ENCODE measurements at places on chromosomes 6 and 20.

DNA sequence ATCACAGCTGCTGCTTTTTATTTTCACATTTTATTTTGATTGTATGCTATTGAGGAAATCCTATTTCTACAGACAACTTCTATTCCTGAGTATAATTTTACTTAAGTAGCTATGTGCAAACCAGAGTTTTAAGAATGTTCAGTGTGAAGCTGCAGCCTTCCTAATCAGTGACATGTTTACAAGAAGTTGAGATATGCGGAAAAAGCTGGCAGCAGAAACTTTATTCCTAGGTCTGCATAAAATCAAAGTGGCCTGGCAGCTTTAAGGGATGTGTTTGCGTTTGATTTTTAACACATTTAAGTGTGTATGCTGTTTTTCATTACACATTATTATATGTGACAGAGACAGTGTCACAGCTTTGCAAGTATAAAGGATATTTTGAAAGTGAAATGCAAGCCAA is 26.3 kb downstream of the MAPK14 start:
- no peak for DNase-seq

GRCh38 chr6:155301867-155302266 is 12.4 kb downstream of the TFB1M start:
- DNase-seq: no peak

DNA sequence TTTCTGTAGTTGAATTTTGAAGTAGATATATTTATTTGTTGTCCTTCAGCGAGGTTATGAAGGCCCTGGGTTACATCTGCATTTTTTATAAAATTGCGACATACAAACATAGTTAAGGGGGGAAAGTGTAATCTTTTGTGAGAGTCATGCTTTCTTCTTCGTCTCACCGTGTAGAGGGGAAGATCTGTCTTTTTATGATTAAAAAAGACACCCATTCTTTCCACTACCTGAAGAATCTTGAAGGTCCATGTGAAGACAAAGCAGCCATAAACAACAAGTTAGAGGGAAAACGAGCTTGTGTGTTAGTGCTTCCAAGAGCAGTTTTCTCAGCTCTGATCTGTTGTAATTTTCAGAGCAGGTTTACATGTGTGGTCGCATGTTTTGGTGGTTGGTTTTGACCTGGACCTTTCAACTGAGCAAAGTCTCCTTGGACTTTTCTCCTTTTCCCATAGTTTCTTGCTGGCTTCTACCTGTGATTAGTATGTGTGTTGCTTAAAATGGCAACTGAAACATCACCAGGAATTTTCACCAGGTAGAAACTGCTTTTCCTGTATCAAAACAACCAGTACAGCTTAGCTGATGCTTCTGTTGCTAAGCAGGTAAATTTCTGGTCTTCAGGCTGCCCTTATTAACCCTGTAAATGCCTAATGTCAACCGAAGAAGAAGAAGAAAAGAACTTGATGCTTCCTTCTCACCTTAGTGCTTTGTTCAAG is 37.3 kb downstream of the RREB1 start:
- DNase-seq: no peak

DNA sequence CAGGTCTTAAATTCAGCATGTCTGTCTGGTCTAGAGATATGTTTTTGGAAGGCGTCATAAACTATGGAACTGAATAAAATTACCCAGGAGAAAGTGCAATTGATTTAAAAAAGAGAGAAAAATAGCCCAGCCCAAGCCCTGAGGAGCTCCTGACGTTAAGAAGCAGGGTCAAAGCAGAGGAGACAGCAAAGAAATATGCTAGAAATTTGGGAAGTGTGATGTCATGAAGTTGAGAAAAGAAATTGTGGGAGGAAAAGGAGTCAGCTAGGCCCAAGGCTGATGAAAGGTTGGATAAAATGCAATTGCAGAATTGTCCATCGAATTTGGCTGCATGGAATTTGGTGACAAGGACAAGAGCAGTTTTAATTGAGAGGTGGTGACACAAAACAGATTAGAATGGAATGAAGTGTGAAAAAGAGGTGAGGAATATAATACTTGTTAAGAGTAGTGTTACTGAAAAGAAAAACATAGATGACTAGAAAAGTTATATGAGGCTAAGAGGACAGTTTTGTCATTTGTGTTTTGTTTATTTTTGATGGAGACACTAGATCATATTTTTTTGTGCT is 381.6 kb downstream of the LAMA2 start:
- no peak for DNase-seq

DNA sequence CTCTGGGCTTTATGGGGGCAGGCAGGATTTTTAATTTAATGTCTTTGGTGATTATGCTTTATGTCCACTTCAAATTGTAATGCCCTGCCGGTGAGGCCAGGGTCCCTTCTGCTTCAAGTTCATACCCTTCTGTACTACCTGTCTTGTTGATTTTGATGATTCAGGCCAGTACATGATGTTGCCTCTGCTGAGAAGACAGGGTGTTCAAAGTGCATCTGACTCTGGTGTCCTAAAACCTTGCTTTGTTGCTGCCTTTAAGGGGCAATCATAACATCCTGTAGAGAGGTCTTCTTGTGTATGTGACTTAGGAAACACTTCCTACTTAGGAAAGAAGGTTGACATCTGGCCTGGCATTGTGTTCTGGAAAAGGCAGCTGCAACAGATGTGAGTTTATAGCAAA is 113.2 kb downstream of the TMEM170B start:
- DNase-seq: no peak

GRCh38 chr6:132017942-132018341 is 66.8 kb upstream of the CCN2 start:
- no peak for DNase-seq

DNA sequence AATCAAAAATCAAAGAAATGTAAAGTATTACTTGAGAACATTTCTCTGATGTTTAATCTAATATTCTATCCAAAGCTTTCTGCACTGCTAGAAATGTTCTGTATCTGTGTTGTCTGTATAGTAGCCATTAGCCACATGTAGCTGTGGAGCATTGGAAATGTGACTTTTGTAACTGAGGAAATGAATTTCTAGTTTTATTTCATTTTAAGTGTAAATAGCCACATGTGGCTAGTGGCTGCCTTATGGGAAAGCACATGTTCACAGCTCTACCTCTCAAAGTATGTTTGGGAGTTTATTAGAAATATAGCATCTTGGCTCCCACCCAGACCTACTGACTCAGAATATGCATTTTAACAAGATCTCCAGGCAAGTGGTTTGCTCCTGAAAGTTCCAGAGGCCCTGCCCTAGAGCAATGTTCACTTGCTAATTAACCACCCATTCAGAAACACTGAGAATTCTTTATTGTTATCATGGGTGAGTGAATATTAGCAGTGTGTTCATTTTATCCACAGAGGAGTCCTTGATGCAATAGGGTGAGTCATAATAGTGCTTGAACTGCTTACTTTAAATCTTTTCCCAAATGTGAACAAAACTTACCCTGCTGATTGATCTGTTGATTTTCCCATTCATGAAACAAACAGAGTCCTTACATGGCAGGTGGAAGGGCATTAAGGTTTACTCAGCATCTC is 282.7 kb downstream of the PLCB1 start:
- no peak for DNase-seq

DNA sequence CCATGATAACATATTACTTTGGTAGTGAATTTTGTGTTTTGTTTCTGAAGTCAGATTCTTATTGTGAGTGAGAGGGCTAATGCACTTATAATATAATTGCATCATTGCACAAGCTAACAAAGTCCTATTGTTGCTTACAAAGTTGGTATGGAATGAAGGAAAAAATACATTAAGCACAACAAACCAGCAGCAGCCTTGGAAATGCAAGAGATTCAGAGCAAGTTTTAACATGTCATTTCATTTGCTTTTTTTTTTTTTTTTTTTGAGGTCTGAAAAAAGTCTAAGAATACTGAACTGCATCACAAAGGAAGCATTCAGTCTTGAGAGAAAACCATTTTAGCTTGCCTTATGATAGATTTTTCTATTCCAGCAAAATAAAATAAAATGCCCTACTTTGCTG is 57.6 kb downstream of the PLCB4 start:
- DNase-seq: no peak

DNA sequence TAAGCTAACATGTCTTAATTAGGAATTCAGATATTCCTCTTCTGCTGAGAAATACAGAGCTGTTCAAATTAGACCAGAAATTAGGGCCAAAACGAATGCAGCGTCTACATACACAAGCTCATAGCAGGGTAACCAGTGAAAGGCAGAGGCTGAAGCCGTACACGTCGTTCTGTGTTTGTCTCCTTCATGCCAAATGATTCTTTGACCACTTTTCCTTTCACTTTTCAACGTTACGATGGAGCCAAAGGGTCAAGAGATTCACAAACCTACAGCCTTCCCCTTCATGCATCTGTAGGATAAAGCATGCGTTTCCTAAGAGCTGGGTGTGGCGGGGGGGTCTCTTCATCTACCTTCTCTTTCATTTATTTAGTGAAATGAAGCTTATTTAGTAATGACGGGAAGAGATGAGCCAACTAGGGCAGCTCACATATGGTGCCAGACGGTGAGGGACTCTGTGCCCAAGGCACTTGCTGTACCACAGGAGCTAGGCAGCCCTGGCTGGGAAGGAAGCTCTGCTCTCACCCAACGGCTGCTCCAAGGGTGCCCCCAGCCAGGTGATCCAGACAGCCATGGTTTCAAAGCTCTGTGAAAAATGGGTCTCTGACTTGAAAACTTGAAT is 178.0 kb downstream of the ATXN1 start:
- DNase-seq: no peak
